ENCODE measurements at places on chromosomes 7 and 10.

GRCh38 chr7:84790882-84791281 lies 396.0 kb downstream of the SEMA3D start:
- DNase-seq, result no peak

GRCh38 chr7:142405122-142405765 lies 147.4 kb upstream of the PRSS58 start:
- no peak for DNase-seq

DNA sequence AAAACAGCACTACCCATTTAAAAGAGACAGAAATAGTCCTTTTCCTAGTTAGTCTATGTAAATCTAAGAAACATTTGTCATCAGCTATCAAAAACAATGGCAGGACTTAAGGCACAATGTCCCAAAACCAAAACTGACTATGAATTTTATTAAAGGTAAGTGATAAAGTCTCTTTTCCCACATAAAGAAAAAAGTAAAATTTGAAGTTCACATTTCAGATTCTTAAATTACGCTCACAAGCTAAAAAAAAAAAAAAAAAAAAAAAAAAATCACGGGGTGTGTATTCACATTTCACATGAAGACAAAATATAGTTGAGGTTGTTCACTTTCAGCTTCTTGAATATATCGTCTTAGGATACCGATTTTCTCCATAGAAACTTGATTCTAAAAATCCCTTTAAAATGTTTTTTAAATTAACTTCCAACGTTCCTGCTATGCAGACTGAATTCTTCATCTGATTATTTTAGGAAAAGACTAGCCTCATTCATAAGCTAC lies 1.6 kb downstream of the P4HA1 start:
- no peak for DNase-seq

DNA sequence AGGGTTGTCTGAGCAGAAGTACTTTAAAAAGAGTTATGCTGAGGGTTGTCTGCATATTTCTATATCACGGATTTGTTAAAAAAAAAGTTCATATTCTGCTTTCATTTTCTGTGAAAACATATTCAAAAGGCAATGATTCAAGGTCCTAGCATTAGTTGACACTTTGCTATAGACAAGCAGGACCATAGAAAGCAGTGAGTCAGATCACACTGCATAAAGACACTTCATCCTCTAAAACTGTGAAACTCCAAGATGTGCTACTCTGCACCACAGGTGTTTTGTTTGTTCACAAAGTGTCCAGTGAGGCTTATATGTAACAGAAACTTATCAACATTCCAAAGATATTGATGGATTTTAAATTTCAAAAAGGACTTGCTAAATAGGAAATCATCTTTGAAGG lies 47.0 kb downstream of the SPAM1 start:
- no peak for DNase-seq

DNA sequence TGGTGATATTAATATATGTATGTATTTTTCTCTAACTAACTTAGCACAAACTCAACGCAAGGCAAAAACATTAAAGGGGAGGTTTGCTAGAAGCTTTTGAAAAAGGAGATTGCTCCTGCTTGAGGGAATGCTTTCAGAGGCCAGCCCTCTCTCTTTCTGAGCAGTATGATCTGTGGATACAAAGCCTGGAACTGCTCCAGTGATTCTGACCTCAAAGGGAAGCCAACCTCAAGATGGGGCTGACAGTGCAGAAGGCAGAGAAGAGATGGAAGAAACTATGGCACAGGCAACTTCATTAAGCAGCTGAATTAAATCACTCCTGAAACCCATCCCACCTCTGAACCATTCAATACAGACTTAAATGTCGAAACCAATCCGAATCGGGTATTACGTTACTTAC lies 102.4 kb downstream of the USP6NL start:
- DNase-seq, result no peak

GRCh38 chr10:36559412-36560400 lies 565.7 kb upstream of the ANKRD30A start:
- no peak for DNase-seq

GRCh38 chr10:89646889-89647657 lies 2.0 kb upstream of the PANK1 start:
- DNase-seq, result no peak

DNA sequence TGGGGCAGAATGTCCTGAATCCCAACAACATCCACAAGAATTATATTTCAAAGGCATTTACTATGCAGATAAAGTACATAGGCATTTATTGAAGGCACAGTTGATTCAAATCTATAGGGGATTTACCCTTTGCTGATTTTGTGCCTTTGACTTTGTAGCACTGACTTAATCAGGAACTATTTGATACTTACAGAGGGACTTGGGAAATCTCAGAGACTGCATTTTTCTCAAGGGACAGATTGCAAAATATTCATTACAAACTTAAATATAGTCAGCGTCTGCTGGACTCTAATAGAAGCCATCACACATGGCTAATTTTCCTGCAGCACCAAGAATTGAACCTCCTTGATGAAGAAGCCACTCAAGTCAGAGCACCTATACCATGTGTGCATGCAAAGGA lies 44.9 kb downstream of the FAS start:
- no peak for DNase-seq

DNA sequence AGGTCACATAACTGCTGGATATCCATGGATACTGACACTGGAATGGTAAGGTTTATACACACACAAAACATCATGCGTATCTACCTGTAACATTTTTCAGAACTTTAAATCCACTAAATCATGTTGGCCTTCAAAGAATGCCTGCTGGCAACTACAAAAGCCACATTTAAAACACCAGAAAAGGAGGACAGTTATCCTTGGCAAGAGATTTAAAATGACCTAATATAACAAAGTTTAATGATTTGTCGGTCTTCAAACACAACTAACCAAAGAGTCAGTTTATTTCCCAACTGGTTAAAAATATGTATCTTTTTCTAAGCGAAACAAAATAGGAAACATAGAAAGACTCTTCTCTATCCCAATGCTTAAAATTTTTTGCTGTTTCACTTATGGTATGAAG lies 24.0 kb downstream of the WAPL start:
- no peak for DNase-seq

DNA sequence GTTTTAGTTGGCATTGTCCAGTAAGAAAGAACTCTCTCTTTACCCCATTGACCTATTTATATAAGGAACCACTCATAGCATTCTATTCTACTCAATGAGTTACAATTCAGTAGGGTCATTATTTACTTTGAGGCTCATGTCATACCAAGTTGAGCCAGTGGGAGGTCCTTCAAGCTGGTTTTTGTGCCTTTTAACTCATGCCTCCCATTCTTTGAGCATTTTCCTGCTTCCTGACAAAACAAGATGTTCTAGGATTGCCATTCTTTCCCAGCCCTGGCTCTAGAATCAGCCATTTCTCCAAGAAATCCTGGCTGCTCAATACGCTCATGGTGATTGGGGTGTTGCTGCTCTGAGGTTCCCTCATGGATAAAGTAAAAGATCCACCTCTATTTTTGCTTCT lies 250.1 kb downstream of the ABCA13 start:
- no peak for DNase-seq

- DNase-seq, result no peak
Observed at GRCh38 chr7:25864511-25864910, 287.5 kb upstream of the NFE2L3 start.

- DNase-seq, result no peak
Observed at GRCh38 chr7:100185726-100186125, 8.0 kb downstream of the STAG3 start.

DNA sequence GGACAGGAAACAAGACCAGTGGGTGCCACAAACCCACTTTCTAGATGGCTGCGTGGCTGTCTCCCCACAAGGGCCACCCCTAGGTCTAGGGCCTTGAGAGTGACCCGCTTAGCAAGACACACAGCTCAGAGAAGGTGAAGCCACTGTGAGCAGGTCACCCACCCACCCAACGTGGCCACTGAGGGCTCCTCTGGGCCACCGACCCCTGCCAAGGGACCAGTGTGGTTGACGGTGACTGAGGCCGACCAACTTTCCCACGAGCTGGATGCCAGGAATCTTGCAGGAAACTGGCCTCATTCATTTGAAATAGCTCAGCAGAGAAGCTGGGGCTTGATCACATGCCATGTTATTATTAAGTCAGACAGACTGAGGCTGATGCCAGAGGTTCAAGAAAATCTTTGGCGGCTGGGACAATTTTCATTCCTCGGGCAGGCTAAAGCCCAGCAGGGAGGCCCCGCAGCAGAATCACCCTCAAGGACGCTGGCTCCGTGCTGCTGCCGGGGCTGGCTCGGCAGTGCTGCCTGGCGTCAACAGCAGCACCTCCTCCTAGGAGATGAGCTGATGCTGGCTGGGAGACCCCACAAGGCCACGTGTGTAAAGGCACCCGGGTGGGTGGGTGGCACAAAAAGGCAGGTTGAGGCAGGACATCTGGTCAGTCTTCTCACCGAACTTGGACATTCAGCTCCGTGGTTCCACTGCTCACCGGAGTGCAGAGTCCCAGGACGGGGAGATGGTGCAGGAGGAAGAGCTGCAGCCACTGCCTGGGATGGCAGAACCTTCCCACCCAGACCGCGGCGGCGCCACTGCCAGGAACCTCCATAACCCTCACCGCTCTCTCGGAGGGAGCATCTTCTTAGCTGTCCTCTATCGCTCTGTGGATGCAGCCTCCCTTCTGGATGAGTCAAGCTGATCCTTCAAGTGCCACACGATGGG lies 57.8 kb downstream of the ZRANB1 start:
- no peak for DNase-seq

Data from stimulated activated CD8-positive, alpha-beta memory T cell treated with anti-CD3 and anti-CD28 coated beads, Interleukin-12 subunit alpha, Interleukin-12 subunit beta, amount 100 ng/mL, for 1 hour (primary cell).